ENCODE measurements at places on chromosomes 12 and 14.

DNA sequence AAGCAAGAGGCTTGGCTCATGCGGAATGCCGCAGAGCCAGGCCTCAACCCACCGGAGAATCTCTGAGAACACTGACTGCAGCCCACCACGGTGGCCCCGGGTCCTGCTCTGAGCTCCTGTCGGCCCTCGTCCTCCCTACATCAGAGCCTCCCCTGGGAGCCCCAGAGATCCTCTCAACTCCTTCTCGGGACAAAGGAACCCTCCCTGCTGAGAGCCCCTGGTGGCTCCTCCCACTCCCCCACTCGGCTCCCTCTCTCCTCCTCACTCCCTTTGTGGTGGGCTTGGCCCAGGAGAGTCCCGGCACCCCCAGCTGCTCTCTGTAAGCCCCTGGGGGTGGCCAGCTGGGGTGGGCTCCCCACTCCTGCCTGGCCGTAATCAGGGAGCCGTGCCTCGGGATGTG is 11.1 kb upstream of the INF2 start:
- no peak for DNase-seq

- no peak for DNase-seq
These were observed 996.8 kb upstream of the TMEM132C start for GRCh38 chr12:127270193-127270592.

DNA sequence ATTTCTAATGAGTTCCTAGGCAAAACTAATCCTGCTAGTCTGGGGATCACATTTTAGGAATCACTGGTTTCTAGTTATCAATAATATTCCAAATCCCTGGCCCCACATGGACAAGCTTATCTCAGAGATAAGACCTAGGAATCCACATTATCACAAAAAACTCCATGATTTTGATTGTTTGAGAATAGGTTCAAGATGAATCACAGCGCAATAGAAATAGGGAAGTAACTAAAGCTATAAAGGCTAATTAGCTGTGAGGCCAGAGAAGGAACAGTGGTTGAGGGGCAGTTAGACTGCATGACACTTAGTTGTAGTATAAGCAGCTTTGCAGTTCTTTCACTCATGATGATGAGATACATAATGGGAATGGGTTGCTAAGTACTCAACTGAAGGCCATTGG is 13.1 kb upstream of the ATP5F1B start:
- DNase-seq, result no peak

GRCh38 chr12:5562581-5562980 is 130.7 kb downstream of the NTF3 start:
- no peak for DNase-seq

GRCh38 chr12:16844875-16845274 is 238.9 kb upstream of the LMO3 start:
- no peak for DNase-seq

GRCh38 chr12:111756681-111757080 is 10.1 kb upstream of the ALDH2 start:
- DNase-seq, result no peak

DNA sequence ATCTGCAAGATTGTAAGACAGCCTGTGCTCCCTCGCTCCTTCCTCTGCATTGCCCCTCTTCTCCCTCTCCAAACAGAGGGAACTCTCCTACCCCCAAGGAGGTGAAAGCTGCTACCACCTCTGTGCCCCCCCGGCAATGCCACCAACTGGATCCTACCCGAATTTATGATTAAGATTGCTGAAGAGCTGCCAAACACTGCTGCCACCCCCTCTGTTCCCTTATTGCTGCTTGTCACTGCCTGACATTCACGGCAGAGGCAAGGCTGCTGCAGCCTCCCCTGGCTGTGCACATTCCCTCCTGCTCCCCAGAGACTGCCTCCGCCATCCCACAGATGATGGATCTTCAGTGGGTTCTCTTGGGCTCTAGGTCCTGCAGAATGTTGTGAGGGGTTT is 37.4 kb downstream of the DAD1 start:
- DNase-seq, result no peak

DNA sequence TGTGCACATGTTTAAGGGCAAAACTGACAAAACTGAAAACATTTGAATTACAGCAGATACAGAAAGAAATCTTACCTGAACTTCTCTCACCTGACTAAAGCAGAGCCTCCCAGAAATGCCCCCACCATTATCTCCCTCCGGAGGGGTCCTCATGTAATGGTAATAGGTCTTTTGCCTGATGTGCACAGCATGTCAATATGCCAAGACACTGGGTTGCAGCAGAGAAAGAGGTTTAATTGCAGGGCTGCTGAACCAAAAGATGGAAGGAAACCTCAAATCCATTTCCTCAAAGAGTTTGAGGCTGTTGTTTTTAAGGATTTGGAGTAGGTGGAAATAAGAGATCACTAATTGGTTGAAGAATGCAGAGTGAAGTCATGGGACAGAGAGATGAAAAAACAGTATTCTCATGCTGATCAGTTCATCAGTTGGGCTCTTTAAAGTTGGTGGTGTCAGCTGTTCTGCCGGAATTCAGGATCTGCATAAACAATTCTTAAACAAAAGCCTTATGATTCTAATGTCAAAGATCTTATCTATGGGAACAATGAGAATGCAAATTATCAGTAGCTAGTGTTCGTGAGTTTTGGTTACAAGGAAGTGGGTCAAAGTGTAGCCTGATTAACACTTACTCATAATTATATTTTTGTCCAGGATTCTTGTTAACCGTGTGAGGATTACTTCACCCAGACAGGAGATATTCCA is 18.2 kb downstream of the ANG start:
- no peak for DNase-seq

GRCh38 chr14:28879573-28879996 is 113.0 kb downstream of the FOXG1 start:
- DNase-seq, result no peak

DNA sequence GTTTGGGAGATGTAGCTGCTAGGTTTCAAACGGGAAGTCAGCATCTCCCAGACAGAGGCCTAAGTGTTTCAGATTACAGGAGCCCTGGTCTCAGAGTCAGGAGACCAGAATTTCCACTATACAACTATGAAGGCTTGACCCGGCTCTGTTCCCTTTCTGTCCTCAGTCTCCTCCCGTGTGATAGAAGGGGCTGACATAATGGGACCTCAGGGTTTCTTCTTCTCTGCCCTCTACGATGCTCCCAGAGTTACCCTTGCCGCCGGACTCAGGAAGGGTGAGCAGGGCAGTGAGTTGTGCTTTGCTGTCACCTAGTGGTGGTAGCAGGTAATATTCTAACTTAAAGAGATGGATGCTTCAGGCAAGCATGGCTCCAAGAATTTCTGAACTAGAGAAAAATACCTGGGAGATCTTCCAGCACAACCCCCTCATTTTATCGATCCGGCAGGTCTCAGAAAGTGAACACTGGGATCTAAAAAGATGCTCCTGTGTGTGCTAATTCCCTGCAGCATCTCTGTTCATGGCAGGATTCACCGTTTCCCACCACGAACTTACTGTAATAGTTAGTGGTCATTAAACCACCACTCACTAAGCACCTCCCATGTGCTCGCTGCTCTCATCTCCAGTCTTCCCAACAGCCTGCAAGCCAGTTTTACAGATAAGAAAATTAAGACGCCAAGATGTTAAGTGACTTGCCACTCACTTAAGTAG is 84.4 kb downstream of the VWF start:
- peak; percentile 41 for DNase-seq

GRCh38 chr14:56390859-56391258 is 188.7 kb upstream of the TMEM260 start:
- DNase-seq, result no peak

DNA sequence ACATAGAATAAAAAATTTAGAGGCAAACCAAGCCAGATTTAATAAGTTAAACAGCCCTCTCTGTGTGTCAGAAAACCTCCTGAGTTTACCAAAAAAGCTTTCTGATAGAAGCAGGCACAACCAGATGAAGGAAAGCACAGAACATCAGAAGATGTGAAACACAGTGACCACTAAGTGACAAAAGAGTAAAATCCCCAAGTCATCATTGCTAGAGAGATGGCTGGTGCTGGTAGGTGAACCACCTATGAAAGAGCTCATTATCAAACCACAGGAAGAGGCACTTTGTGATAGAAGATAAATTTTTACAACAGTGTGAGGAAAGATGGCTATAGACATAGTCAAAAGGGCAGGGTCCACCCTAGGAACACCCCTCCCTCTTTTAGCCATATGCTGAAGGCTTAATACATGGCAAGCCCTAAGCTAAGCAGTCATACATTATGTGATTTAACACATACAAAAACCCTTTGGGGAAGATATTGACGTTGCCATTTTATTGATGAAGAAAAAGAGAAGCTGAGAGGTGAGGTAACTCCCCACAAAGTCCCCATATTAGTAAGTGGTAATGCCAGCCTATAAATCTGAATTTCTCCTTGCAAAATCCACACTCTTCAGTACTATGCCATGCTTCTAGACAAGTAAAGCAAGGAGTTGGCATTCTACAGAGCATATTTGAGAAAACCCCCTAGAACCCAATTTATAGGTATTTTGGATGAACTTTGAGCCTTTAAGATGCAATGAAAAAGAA is 449.9 kb downstream of the LRIG3 start:
- DNase-seq, result no peak

DNA sequence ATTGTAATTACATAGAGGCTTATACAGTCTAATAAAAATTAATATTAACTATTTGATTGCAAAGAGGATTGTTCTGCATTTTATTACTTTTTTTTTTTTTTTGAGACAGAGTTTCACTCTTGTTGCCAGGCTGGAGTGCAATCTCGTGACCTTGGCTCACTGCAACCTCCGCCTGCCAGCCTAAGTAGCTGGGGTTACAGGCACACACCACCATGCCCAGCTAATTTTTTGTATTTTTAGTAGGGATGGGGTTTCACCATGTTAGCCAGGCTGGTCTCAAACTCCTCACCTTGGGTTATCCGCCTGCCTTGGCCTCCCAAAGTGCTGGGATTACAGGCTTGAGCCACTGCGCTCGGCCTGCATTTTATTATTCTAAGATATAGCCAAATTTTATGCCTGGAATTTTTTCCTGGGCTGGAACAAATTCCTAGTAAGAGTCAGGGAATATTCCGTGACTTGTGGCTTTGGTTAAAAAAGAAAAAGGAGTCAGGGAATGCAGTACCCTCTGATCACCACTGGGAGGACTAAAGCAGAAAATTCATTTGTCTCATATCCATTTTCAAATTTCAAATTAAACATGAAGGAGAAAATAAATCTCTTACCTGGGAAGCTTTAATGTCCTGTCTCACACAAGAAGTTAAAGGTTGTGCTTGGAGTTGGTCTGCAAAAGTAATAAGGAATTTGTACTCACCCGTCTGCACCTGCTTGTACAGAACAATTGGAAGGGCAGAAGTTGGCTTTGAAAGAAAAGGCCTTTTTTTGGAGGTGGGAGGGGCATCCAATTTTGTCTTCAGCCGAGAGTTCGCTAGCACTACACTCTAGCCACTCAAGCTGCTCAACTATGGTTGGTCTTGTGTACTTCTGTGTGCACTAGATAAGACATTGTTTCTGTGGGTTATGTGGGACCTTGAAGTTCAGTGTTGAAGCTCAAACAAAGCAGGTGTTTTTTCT is 8.7 kb downstream of the MARK3 start:
- DNase-seq, result no peak

DNA sequence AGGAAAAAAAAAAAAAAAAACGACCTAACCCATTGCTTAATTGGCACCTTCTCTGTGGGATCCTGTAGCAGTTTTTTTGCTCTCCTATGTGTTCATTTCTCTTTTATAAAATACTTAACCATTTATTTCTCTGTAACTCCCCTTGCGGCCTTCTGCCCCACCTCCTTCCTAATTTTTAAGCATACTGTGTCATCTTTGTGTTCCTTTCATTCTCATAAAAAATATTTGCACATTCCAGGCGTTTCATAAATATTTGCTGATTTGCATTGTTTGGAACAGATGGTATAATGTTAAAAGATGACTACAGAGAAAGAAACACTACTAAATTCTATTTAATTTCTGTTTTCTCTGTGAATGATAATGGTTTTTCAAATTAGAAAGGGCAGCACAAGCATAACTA is 77.9 kb downstream of the NPAS3 start:
- no peak for DNase-seq

GRCh38 chr12:123659996-123660727 is 10.8 kb upstream of the TCTN2 start:
- DNase-seq, result no peak

DNA sequence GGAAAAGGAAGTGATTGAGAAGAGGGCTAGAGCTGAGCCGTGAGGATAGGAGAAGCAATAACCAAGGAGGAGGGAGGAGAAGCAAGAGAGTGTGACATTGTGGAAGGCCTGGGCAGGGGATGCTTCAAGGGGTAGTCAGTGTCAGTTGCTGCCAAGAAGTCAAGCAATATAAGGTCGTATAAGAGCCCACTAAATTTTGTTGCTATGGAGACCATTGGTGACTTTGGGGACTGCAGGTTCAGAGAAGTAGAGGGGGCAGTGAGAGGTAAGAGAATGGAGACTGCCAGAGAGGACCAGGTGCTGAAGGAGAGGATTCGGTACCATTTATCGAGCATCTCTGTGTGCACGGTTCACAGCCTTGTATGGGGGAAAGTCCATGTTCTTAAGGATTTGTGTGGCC is 3.1 kb upstream of the ATXN3 start:
- no peak for DNase-seq

- no peak for DNase-seq
These were observed 49.1 kb upstream of the CAND1 start for GRCh38 chr12:67220065-67220464.

- peak; percentile 10 for DNase-seq
These were observed 133.8 kb upstream of the NUDT4 start for GRCh38 chr12:93243689-93244513.

DNA sequence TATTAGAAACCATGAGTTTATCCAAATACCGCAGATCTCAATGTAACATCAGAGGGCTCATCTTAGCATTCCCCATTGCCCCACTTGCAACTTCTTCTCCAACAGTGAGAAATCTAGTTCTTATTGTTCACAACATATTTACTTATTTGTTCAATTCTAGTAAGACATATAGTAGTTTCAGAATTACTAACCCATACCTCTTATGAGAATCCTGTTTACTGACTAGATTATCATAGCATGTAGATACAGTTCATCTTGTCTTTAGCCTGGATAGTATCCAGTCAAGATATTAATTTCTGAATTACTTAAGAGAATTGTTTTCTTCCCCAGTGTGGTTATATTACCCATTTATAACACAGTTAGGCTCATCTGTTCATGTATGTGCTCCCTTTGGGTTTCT is 80.6 kb downstream of the NIN start:
- DNase-seq, result no peak

DNA sequence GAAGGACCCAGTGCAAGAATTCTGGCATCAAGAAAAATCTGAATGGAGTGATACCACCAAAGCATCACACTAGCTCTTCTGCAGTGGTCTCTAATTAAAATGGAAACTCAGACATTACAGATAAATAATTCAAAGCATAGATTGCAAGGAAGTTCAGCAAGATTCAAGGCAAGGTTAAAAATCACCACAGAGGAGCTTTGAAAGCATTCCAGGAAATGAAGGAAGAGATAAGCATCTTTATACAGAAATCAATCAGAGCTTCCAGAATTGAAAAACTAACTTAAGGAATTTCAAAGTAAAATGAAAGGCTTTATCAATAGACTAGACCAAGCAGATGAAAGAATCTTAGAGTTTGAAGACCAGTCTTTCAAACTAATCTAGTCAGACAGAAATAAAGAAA is 20.4 kb upstream of the GLIPR1 start:
- no peak for DNase-seq
